ENCODE measurements at places on chromosomes 16 and 17.

GRCh38 chr16:23959072-23959751, 123.4 kb downstream of the PRKCB start:
- DNase-seq, result no peak

DNA sequence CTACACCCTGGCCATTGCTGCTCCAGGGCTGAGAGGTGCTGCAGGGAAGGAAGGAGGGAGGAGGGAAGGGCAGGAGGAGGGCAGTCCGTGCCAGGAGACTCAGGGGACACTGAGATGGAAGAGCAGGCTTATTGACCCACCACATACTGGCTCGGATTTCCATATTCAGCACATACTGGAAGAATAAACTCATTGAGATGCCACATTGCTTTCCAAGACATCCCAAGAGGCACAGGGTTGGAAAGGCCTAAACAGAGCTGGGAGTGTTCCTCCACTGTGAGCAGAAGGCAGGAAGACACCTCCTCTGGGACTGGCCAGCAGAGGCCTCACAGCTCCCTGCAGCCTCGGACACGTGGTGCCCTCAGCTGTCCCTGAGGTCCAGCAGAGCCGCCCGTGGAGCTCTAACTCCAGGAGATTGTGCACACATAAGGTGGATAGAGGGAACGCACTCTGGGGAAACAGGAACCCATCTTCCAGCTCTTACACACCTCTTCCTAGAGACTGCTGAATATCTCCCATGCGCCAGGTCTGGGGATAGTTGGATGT, 17.4 kb downstream of the CCDC182 start:
- no peak for DNase-seq

GRCh38 chr17:50447870-50448595, 20.6 kb downstream of the CHAD start:
- no peak for DNase-seq

GRCh38 chr16:81902025-81902424, 109.2 kb downstream of the SDR42E1 start:
- DNase-seq, result no peak

- no peak for DNase-seq
Measured at GRCh38 chr17:19647697-19648474, 665 bp upstream of the ALDH3A2 start.

- no peak for DNase-seq
Measured at GRCh38 chr17:31580706-31581490, 189.4 kb downstream of the RAB11FIP4 start.

DNA sequence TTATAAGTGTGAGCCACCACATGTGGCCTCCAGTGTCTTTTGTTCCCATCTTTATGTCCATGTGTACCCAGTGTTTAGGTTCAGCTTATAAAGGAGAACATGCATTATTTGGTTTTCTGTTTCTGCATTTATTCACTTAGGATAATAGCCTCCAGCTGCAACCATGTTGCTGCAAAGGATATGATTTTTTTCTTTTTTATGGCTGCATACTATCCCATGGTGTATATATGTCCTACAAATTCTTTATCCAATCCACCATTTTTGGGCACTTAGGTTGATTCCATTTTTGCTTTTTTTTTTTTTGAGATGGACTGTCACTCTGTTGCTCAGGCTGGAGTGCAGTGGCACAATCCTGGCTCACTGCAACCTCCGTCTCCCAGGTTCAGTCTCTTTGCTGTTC, 32.9 kb downstream of the ATAD5 start:
- no peak for DNase-seq

GRCh38 chr17:50139950-50140885, 10.3 kb upstream of the SAMD14 start:
- DNase-seq, result no peak

GRCh38 chr16:88194397-88195268, 188.1 kb upstream of the ZNF469 start:
- no peak for DNase-seq

DNA sequence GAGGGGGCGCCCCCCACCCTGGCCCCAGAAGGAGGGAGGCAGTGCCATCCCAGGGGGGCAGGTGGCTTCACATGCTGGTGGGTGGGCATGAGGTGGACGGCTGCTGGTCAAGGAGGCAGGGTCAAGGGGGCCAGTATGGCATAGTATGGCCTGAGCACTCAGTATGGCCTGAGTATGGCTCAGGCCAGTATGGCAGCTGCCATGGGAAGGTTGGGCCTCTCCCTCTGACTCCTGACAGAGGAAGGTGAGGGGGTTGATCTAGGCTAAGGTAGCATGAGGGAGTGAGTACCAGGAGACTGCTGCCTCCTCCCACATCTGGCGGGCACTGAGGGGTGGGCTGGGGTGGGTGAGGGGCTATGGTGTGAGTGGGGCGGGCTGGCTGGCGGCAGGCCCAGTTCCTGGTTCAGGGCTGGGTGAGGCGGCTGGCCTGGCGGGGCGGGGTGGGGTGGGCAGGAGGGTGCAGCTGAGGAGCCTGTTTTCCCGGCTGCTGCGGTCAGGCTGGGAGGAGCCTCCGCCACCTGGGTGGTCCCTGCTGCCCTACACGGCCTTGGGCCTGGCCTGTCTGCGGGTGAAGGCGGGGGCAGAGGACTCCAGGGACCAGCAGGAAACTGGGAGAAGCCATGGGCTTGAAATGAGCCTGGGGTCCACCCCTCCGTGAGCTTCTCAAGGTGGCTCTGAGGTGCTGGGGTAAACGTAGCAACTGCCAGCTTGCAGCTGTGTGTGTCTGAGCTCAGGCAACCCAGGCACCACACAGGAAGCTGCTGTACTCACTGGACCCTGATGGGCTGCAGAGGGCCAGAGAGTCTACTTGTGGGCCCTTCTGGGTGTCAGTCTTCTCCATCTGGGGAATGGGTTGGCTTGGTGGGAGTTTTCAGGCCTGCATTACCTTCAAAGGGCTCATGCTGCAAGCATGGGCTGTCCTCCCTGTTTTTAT, 57.0 kb downstream of the RAI1 start:
- no peak for DNase-seq

DNA sequence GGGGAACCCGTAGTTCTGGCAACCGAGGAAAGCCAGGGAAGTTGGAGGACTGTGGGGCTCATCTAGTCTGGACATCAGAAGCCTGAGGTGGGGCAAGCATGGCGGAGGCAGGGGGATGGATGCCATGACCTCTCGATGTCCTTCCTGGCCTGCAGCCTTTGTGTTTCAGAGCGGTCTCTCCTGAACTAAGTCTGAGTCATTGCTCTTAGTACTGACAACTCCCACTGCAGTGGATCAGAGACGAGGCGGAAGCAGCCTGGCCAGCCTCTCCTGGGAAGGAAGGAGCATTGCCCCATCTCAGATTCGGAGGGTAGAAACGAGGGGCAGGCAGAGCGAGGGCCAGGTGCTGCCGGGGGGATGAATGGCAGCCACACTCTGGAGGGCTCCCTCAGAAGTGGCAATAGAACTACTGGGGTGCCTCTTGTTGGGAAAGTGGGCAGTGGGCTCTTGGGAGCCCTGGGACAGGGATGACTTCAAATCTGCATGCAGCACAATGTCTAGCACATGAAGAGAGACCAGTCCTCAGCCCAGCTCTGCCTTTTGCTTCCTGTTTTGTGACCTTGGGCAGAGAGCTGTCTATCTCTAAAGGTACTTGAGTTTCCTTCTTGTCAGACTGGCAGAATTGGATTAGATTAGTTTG, 3.6 kb upstream of the STAC2 start:
- DNase-seq, result no peak

- no peak for DNase-seq
Measured at GRCh38 chr17:17886726-17887125, 49.9 kb upstream of the SREBF1 start.

DNA sequence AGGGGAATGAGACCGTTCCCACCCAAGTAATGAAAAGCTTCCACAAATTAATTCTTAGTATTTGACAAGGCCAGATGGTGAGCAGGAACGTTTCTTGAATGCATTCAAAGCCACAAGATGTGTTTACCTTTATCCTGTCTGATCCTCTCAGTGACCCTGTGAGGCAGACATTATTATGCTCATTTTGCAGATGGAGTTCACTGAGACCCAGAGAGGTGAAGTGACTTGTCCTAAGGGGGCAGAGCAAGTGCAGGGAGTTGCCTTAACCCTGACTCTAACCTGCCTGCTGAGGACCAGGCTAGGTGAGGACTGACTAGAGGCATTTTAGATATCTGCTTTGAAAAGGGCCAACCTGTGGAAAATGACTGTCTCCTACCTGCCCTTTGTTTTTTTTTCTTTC, 156.7 kb downstream of the HAPSTR1 start:
- no peak for DNase-seq

DNA sequence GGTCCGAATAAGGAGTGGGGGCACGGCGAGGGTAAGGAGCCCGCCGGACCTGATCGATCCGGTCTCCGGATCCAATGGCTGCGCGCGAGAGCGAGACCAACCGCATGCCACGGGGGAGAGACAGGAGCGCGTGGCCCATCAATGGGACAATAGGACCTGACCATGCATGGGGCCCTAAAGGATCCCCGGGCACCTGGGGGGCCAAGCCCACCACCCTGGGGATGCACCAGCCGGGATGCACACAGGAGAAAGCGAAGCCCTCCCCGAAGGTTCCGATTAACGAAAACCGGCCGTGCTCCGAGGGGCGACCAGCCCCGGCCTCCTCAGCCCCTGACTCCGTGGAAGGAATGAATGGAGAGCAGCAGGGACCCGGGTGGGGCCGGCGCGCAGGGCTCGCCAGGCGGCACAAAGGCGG, 525 bp downstream of the JPT1 start:
- no peak for DNase-seq

DNA sequence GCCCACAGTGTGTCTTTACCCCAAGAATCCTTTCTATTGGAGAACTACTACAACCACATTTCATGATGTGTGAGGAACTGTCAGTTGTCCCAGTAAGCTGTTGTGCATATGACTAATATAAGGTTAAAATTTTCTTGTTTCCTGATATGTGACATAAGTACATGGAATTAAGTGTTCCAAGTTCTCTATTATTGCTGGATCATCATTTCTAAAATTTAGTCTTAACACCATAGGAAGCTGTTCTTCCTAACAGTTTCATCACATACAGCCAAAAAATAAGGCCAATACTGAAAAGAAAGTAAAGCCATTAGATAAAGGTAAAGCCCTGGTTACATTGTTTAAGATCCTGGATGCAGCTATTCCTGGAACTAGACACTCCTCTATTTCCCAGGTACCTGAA, 620.9 kb upstream of the CDH8 start:
- no peak for DNase-seq

GRCh38 chr16:19281246-19281645, 4.3 kb upstream of the CLEC19A start:
- DNase-seq, result no peak

DNA sequence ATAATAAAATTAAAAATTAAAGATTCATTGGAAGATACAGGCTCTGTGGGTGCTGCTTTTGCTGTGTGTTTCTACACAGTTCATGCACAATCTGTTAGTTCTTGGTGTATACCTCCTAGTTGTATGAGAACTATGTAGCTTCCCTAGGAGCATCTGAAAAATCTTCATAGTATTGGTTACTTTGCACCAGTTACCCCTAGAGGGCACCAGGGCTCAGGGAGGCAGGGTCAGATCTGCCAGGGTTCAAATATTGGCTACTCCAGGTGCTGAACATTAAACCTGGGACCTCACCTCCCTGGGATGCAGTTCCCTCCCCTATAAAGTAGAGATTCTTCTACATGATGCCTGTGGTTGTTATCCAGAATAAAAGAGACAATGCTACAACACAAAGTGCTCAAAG, 583.0 kb upstream of the CDH11 start:
- DNase-seq, result no peak

DNA sequence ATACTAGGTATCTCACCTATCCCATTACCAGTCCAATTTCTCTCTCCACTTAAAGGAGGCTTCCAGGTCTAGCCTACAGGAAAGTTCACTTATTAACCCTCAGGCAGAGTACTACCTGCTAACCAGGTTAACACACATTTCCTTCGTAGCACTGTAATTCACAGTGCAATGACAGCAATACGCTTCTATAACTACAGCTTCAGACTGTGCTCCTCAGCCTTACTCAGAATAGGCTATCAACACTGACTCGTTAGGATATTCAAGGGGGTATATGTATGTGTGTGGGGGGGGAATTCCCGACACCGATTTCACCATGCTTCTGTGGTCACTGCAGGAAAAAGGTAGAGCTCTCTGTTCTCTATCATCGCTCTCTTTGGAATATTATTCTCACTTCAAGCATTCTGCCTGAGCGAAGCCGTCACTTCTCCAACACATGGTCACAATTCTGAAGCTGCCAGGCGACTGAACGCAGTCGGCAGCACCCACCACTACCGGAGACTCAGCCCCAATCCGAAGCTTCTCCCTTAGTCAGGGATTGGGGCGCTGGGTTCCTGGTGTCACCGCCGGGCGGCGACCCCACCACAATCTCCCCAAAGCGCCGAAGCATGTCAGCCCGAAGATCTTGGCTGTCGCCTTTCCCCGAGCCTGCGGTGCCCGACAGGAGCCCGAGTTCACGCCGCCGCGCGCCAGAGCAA, 618 bp downstream of the GGA3 start:
- DNase-seq, result no peak

- DNase-seq, result no peak
Measured at GRCh38 chr17:31511195-31511578, 119.7 kb downstream of the RAB11FIP4 start.

DNA sequence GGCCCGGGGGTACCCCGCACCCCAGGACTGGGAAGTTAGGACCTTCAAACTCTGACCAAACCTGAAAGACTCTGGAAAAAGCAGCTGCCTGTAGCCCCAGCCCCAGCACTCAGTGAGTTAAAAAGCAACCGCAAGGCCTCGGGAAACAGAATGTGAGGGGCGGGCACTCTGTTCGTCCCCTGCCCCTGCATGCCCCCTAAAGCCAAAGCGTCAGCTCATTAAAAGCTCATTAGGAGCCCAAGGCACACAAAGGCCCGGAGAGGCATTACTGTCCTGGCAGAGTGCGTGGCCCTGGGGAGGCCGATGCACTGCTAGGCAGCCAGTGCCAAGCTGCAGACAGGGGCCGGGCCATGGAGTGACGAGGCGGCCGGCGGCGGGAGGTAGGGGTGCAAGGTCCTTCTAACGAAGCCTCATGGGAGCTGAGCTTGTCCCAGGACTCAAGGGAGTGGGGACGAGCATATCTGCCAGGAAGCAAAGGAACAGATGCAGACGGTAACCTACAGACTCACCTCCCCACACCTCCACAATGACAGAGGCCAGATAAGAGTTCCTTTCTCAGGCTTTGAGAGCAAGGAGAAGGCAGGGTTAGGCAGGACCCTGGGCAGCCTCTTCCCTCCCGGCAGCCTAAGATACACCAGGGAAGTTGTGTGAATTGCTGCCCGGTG, 116.8 kb downstream of the ENGASE start:
- DNase-seq, result no peak

DNA sequence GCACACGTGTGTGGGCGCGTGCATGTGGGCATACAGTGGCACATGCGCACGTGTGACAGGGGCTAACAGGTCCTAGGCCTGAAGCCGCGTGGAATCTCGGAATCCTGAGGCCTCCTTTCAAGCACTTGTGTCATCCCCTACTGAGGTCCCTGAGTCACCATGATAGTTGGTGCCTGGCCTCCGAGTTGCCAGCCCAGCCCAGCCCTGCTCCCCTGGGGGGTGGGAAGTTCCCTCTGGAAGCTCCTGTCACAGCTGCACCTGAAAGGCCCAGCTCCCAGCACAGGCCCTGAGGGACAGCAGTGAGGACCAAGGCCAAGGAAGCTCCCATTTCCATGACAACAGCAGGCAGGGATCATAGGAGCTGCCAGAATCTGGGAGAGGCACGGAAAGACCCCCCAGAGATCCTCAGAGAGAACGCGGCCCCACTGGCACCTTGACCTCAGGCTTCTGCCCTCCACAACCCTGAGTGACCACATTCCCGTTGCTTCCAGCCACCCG, 35.4 kb upstream of the ENPP7 start:
- no peak for DNase-seq
